IMR-90 (cell line): ENCODE measurements at places on chromosomes 13 and 19. TPM values are rescaled to one million over a fixed set of nuclear protein-coding genes. Genes with fewer than 3 reads are reported as not detected.

- DNase-seq = peak; percentile 53
Measured at GRCh38 chr13:50229960-50230661, 214.9 kb downstream of the KCNRG start.

GRCh38 chr19:36100476-36100875 lies 10.5 kb upstream of the OVOL3 start:
- no peak for DNase-seq

DNA sequence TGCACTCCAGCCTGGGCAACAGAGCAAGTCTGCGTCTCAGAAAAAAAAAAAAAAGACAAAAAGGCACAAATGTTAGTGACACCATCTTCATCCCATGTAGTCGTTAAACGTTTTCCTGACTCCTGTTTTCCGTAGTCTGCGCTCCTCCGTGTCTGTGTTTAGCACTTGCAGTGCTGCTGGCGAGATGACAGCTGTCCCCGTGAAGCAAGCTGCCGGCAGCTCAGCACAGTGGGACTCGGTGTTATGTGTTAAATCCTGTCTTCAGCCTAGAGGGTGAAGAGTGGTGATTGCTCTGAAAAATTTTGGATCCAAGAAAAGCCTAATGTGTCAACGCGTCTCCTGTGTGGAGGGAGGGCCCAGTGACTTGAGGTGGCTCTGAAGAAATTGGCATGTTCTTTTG lies 18.4 kb downstream of the UBXN6 start:
- DNase-seq = no peak

The GZMM gene
- not detected in 2 replicates for total RNA-seq
